ENCODE measurements at places on chromosomes 4 and X.

DNA sequence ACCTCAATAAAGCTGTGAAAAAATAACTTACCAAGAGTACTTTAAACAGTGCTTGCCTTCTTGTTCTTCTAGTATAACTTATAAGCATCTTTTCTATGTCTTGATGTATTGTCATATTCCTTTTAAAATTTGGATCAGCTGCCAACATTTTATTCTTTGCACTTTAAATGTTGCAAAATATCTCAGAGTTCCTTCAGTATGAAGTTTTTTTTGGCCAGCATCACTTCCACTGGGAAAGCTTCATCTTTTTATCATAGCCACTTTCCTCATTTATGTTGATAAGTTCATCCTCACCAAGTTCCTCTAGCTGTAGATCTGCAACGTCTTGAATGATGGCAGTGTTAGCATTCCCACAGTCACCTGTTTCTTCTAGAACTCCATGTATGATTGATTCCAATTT is 24.2 kb downstream of the CXorf58 start:
- no peak for DNase-seq

- DNase-seq = no peak
Measured at GRCh38 chr4:5186271-5187064, 135.2 kb downstream of the STK32B start.

GRCh38 chr4:76997532-76997931 is 48.0 kb downstream of the SEPTIN11 start:
- DNase-seq = no peak

- DNase-seq = peak; percentile 36
Measured at GRCh38 chr4:129095811-129096454, at the start of gene C4orf33. C4orf33 (plus strand) TSS chr4:129096152; CDS start chr4:129102611, 6,459 bp downstream.

GRCh38 chr4:37749398-37749988 is 63.3 kb upstream of the RELL1 start:
- no peak for DNase-seq

DNA sequence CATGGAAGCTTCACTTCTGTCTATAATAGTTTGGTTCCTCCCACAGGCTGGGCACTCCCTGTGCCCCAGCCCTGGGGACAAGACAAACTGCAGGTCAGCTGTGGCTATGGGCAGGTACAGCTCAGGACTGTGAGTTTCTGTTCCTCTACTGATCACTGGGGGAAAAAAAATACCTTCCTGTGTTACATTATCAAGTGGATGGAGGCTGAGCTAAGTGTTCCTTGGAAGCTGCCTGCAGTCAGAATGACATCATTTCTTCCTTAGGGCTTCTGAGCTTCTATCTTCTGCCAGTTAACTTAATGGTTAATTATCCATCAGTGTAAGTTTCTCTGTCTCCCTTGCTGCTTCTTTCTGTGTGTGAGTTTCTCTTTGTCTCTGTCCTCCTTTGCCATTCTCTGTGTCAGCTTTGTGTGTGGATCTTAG is 4.6 kb downstream of the RAB33A start:
- DNase-seq = no peak

DNA sequence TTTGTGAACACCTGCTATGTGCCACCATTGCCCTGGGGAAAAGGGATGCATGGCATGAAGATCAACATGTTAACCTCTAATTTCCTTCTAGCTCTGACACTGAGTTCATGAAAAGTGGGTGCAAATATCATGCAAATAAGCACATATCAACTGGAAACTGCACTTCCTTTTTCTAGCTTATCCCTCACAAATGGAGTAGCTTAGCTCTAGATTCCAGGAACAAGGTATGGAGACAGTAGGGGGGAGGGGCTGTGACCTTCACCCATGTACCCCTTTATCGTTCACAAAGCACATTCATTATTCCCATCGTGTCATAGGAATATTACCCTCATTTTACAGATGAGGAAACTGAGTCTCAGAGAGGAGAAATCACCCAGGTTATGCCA is 37.4 kb downstream of the STARD8 start:
- DNase-seq = no peak

DNA sequence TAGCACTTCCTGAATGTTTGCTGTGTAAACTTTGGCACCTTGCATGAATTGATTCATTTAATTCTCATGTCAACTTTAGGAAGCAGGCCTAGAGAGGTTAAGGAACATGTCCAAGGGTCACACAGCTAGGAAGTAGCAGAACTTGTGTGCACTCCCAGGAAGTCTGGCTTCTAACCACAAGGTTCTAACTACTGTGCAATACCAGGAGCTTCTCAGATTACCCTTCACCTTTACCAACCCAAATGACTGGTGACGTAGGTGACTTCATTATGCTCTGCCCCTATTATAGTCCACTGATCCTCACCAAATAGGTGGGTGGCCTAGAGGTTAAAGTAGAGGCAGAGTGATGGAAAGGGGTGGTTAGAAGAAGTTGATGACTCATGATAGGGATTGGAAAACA is 14.4 kb downstream of the AR start:
- DNase-seq = no peak

DNA sequence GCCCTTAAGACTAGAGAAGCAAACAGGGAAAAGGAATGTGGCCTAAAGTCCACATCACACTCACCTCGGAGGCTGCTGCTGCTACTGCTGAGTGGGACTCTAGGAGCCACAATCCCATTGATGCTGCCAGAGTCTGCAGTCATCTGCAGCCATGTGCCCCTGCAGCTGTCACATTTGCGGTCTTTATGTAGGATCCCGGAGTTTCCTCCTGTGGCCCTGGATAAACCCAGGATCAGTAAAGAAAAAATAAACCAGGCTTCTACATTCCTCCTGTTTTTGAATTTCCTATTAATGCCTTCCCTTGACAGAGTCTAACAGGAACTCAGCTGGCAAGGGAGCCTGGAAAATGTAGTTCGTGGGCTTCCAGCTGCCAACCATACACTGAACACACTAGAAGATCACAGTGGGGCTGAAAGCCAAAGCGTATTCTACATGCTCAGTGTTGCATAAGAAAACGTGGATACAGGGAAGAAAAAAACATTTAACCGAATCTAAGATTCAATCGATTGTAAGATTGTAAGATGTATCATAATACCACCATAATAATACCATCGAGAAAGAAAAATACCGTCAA is 10.3 kb upstream of the PHEX start:
- DNase-seq = no peak

DNA sequence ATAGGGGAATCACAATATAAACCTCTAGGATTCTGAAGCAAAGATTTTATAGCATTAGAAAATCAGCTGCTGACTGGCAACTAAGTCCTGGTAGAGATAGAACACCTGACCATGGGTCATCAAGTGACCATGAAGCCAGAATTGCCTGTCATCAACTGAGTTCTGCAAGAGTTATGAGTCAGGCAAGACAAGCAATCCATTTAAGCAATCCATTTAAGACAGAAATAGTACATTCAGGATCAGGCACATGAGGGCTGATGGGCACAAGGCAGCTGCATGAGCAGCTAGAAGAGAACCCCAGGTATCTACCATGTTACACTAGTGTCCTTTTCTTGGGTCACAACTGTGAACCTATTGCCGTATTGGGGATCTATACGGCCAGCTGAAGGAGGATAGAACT is 98.9 kb downstream of the SPRY1 start:
- DNase-seq = no peak

GRCh38 chr4:6574747-6575502 is at the start of gene MAN2B2:
MAN2B2 (plus strand) TSS chr4:6575189; CDS start chr4:6575211, 22 bp downstream.
- peak; percentile 89 for DNase-seq

DNA sequence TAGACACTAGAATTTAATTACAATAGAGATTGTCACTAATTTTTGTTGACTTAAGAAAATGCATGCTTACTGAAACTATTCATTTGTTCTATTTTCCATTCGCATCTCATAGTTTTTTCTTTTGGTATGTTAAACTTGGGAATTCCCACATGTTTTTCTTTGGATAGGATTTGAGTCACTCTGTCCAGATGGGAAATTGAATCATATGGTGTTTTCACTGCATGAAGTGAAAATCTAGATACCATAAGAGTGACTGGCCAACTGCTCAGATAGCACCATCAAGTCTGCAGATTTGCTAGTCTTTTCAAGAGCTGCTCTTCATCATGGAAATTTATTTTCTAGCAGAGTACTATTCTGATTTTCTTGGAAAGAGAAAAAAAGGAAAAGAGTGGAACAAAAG is 172.6 kb downstream of the FAM47B start:
- DNase-seq = no peak

DNA sequence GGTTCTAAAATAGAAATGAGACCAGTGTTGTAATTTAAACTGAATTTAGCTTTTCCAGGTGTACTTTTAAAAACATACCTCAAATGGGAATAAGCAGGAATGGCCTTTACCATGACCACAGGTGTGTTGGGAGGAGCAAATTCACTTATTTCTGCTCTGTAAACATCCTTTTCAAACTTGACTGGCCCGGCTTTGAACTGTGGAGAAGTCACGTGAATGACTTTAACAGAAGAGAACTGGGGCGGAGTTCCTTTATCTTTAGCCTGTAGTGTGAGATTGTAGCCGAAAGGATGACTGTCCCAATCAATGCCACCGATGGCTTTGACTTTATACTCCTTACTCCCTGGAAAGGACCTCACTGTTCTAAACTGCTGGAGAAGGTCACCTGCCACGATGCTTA is 15.1 kb downstream of the FAT1 start:
- no peak for DNase-seq

GRCh38 chr4:61831987-61832386 is 631.9 kb downstream of the ADGRL3 start:
- DNase-seq = no peak
